ENCODE measurements at places on chromosomes 12 and 14.

GRCh38 chr12:94258593-94258992 is 110.2 kb downstream of the PLXNC1 start:
- DNase-seq, result no peak

- no peak for DNase-seq
These were observed 51.0 kb downstream of the PAH start for GRCh38 chr12:102865821-102866615.

GRCh38 chr12:89450907-89451306 is 73.7 kb downstream of the GALNT4 start:
- no peak for DNase-seq

GRCh38 chr14:21308132-21308478 is 28.2 kb downstream of the RPGRIP1 start:
- no peak for DNase-seq

GRCh38 chr14:100403105-100403504 is 80.0 kb downstream of the SLC25A47 start:
- no peak for DNase-seq

DNA sequence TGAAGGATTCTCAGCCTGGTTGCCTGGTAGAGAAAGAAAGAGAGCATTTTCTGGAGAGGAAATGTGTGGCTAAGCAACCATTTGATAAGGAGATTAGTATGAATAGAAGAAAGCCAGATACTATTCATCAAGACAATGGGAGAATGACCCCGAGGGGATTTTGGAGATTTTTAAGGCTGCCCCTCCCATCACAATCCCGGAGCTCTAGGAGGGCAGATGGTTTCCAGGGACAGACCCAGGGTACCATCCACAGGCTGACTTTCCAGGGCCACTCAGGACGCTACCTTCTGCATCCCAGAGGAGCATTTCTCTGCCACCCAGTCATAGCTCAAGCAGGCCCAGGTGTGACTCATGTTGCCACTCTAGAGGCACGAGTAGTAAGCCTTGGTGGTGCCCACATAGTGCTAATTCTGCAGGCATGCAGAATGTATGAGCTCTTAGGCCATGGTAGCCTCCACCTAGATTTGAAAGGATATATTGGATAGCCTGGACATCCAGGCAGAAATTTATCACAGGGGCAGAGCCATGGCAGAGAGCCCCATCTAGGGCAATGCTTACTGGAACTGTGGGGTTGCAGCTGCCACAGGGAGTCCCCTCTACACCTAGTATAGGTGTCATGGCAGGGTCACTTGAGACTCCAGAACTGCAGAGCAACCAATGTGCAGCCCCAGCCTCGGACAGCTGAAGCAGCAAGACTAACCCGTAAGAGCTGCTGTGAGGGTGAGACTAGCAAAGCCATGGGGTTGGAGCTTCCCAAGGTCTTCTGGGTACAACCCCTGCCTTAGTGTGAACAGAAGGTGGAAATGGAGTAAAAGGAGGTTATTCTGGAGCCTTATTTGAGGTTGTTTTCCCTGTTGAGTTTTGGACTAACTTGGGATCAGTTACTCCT is 366.0 kb downstream of the ZFP36L1 start:
- no peak for DNase-seq

DNA sequence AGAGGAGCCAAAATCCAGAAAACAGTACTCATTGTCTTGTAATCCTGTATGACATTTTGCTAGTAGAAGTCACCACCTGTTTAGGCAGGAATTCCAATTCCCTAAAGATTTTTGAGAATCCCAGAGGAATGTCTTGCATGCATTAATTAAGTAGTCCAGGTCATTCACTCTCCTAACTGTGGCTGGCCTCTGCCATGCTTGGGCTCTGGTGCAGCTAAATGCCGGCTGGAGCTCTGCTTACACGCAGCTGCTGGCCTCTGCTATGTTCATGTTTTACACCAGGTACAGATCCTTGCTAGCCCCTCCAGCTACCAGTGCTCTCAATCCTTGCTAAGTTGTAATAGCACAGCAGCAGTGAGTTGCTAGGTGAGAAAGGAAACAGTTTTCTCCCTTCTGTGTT is 16.3 kb upstream of the HIF1A start:
- DNase-seq, result no peak

DNA sequence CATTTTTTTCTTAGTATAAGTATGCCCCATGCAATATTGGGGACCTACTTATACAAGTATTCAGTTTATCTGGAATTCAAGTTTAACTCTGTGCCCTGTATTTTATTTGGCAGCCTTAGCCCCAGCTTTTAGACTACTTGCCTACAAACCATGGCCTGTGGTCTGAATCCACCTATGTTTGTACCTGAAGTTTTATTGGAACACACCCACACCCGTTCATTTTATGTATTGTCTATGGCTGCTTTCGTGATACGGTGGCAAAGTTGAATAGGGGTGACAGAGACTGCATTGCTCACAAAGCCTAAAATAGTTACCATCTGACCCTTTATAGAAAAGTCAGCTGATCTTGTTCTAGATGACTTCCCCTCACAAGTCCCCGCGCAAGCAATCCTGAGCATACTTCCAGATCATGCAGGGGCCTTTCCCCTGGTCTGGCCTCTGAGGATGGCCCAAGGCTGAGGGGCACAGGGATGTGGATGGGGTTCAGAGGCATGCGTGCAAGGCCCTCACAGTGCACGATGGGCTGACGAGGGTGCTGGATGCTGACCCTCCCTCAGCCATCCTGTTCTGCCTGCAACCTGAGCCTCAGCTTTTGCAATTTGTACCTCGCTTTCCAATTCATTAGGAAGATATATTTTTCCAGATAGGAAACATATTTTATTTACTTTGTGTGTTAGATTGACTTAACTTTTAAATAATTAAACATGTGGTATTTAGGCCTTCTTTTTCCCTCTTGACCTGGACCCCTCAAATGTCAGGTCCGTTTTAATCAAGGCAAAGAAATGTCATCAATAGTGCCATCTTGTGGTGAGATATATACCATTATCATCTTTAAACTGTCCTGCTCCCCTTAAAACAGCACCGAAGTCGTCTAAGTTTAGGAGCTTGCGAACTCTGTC is 527.3 kb upstream of the CCDC196 start:
- DNase-seq, result no peak

GRCh38 chr14:67704484-67705089 is 2.9 kb downstream of the RDH12 start:
- no peak for DNase-seq

DNA sequence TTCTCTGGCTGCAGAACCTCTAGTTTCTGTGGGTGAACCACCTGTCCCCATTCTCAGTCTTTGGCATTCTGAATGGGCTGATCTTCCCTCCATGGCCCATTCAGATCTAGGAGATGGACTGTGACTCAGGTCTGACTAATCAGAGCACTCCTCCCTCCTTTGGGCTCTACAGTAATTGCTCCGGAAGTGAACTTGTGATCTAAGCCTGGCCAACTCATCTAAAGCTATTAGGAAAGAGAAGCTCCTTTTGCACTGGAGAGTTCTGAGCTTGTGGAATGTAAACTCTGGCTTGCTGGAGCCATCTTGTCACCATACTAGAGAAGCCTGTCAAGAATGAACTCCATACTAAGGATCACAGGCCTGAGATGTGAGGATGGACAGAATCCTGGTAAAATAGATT is 168.2 kb downstream of the SUDS3 start:
- DNase-seq, result no peak

DNA sequence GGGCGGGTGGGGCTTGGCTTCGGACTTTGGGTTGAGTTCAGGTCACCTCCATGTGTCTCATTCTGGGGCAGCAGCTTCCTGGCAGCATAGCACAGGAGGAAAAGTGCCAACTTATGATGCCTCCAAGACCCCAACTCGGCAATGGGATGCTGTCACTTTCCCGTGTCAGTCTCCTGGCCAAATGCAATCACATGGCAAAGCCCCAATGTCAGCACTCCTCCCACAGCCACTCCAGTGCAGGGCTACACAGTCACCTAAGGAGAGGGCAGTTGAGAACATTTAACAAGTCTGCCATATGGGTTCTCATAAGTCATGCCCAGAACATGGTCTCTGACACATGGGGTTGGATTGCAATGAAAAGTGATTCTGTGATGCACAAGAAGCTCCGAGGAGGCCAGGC is 26.7 kb downstream of the ELK3 start:
- DNase-seq, result peak; percentile 70

DNA sequence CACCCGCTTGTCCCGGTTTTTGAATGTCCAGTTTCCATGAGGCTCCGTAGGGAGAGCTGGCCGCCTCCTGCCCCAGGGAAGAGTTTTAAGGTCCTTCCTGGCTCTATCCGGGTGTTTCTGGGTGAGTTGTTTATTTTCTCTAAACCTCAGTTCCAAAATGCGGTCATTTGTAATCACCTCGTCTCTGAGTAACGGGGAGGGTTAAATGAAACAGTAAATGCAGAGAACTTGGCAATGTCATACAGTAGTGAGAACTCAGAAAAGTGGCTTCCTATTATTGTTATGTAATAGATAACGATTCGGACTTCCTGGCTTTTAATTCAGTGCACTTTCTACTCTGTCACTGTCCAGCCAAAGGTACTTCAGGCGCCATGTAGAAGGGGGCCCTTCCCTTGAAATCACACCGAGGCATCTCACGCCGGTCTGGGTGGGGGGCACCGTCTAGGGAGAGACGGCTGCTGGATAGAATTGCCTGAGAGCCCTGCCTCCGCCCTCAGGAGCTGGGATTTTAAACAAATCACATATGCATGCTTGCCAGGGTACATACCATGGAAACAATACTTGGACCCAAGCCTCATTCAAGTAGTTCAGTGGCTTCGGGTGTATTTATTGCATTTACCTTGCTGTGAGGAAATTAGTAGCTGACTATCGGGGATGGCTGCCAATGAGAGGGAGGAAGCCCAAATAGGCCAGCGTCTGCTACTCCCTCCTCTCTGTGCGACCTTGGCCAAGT is 26.4 kb downstream of the NOS1 start:
- no peak for DNase-seq

DNA sequence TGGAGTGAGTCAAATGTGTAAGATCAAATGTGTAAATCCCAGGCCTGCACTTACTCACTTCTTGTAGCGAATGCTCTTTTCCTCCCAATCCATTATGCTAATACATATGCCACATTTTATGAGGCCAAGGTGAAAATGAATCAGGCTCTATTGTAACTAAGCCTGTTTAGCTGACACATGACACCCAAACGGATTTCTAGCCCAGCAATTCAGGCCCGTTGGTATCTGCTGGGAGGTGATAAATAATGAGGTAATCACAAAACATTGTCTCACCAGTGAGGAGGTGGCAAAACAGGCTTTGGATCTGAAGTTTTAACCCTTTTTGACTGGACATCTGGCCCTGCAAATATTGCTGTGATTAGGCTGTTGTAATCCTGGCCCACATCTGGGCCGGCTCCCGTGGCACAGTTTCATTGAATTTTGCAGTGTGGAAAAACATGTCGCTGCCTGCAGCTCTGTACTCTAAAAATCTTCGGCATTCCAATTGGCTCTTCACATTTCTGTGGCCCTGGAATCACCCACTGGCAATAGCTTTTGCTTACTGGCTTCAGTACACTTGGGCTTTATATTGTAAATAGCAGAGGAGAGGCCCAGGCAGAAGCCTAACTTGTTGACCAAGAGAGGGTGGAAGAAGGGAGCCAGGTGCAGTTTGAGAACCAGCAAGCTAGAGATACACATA is 106.1 kb downstream of the PAX9 start:
- DNase-seq, result no peak

DNA sequence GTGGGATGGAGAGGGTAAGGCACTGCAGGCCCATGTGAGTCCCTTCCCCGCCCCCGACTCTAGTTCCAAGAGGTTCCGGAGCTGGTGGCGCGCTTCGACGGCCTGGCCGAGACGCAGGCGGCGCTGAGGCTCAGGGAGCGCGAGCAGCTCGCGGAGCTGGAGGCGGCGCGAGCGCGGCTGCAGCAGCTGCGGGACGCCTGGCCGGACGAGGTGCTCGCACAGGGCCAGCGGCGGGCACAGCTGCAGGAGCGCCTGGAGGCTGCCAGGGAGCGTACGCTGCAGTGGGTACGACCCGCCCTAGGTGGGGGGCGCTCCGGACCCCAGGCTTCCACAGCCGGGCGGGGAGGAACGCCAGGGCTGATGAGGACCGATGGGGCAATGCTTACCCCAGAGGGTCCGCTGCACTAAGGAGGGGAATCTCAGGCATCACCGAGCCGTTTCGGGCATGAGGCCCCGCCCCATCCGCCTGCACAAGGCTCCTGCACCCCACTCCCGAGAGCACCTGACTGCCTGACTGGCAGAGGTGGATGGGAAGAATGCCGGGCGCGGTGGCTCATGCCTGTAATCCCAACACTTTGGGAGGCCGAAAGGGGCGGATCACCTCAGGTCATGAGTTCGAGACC is 4.9 kb downstream of the CFAP73 start:
- no peak for DNase-seq

DNA sequence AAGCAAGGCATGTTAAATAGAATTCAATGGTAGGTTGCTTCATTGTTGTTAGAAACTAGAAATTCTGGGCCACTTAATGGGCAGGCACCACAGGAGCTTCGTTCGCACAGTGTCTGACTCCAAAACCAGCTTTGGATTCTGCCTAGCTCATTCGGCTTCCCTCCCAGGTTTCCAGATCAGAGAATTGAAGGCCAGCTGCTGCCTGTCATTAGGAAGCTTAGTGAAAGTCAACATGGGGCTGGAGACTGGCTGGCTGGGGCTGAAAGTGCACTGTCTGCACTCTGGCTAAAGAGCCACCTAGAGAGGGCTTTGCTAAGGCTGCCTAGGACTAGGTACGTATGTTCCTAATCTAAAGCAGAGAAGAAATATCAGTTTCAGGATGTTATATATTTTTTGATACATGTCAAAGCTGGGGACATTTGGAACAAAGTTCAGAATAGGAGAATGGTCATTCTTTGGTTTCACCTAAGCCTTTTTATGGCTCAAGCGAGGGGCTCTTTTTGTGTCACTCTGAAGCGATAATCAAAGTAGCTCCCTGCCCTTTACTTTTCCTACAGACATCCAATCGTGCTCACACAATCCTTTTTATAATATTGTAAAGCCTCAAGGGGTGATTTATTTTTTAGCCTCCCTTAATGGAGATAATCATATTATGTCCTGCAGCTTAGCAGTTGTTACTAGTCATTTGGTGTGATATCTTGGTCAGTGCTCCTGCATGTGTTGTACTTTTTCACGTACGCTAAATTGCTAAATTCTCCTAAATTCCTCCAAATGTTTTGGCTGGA is 238.5 kb upstream of the NAV3 start:
- no peak for DNase-seq

DNA sequence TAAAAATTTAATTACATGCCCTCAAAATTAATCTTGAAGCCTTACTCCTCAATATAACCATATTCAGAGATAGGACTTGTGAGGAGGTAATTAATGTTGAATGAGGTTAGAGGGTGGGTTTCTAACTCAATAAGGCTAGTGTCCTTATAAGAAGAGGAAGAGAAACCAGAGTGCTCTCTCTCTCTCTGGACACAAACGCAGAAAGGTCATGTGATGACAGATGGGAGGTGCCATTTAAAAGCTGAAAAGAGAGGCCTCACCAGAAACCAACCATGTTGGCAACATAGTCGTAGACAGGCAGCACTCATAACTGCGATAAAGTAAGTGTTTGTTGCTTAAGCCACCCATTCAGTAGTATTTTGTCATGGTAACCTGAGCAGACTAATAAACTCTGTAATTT is 378.5 kb upstream of the LMO3 start:
- no peak for DNase-seq

DNA sequence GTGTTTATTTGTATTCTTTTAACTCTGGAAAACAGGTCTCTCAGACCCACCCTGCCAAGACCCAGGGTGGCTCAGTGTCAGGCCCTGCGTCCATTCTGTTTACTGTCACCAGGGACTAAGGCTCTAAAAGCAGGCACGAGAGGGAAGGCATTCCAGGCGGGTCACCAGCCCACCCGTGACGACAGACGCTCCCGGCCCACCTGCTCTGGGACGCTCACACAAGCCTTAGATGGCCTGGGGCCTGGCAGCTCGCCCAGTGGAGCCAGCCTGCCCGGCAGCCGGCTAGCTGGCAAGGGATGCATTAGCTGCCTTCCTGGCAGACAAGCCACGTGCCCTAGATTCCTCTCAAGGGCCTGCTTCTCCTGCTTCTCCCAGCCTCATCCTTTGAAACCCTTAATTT is 9.2 kb upstream of the NUAK1 start:
- DNase-seq, result peak; percentile 91
